ENCODE measurements at places on chromosomes 16 and 17.

GRCh38 chr16:83774066-83774465, 33.7 kb upstream of the HSBP1 start:
- DNase-seq, result no peak

DNA sequence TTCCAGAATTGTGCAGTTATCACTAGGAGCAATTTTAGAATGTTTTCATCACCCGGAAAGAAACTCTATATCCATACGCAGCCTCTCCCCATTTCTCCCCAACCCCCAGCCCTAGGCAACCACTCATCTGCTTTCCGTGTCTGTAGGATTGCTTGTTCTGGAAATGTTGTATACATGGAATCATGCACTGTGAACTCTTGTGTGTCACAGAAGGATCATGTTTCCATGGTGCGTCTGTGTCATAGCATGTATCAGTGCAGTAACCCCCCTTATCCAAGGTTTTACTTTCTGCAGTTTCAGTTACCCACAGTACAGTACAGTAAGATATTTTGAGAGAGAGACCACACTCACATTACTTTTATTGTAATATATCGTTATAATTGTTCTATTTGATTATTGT, 299.4 kb downstream of the CPPED1 start:
- DNase-seq, result no peak

DNA sequence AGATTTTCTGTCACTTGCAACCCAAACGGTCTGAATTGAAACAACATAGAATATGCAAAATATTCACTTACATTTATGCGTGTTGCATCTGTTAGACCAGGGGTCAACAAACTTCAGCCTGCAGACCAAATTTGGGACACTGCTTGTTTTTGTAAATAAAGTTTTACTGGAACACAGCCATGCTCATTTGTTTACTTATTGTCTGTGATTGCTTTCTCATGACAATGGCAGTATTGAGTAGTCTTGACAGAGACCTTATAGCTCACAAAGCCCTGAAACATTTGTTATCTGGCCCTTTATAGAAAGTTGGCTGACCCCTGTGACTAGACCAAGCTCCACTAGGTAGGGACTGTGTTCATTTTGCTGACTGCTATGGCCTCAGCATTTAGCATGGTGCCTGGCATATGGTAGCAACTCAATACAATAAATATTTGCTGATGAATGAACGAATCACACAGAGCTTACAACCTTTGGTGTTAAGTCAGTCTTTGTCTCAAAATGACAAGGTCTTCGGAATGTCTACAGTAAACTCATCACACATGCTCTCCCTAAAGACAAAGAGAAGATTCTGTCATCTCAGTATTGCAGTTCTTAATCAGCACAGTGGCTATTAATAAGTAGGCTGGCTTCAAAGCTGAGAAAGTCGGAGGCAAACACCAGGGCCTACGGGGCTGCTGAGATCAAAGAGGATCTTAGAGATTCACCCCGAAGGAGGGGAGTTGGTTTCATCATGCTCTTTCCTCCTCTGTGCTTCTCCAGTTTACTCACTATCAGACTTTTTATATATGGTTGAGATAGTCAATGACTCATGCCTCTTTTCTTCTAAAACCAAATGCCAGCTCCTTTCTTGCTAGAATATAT, 95.2 kb upstream of the AXIN2 start:
- DNase-seq, result no peak

GRCh38 chr17:4856937-4857314, 23.8 kb downstream of the MINK1 start:
- no peak for DNase-seq

GRCh38 chr16:85648805-85649204, 35.7 kb downstream of the GSE1 start:
- no peak for DNase-seq

GRCh38 chr17:77778636-77779489, 179.6 kb upstream of the TNRC6C start:
- no peak for DNase-seq

- peak; percentile 72 for DNase-seq
Measured at GRCh38 chr17:51427856-51428255, 167.5 kb downstream of the UTP18 start.

- DNase-seq, result no peak
Measured at GRCh38 chr17:75695830-75696271, 25.4 kb upstream of the ITGB4 start.

GRCh38 chr16:70700101-70701020, 14.5 kb upstream of the MTSS2 start:
- DNase-seq, result no peak

- no peak for DNase-seq
Measured at GRCh38 chr17:31907342-31907962, 5.9 kb upstream of the UTP6 start.

DNA sequence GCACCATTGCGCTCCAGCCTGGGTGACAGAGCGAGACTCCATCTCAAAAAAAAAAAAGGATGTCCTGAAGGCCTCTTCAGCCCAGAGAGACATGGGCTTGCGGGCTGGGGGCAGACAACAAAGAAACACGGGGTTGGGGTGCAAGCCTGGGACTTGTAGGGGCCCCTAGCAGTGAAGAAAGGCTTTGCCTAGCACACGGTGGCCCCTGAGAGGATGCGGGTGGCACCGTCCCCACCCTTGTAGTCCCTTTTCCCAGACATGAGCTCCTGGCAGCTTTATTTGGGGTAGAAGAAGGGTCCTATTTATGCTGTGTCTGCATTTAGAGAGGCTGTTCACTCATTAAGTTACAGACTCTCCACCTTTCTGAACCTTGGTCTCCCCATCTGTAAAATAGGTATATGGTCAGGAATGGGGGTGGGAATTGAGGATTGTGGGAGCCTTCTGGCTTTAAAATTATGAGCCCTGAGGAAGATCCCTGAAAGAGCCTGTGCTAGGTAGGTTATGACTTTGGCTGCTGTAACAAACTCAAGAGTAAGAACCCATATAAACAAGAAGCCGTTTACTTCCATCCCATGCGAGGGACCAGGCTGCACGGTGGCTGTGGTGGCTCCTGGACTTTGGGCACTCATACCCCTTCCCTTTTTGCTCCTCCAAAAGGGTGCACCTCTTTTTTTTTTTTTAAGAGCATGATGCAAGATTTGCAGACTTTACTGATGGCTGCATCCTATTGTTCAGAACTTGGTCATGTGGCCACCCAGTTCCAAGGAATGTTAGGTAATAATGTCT, 20.6 kb upstream of the ADGRG1 start:
- no peak for DNase-seq

DNA sequence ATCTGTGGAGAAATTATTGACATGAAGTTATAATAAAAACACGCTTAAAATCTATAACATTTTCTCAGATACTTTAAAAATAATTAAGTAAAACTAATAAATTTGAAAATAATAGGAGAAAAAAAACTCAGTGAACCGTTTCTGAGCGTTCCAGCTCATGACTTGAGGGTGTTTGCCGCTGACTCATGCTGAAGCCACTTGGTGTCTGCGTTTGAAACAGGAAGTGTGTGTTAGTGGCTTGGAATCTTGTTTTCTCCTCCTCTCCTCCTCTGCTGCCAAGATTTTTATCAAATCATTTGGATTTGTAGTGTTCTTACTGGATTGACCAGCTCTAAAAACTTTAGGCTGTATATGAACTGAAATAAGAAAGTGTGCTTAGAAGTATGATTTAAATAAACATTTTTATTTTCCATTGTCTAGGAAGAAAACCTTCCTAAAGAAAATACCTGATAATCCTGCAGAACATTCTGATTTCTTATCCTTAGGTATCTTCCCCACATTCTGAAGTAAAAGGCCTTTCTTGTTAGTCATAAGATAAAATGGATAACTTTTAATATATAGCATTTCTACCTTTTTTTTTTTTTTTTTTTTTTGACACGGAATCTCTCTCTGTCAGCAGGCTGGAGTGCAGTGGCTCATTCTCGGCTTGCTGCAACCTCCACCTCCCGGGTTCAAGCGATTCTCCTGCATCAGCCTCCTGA, 30.8 kb downstream of the USP10 start:
- peak; percentile 27 for DNase-seq

GRCh38 chr17:29396066-29396465, 5.9 kb downstream of the TAOK1 start:
- DNase-seq, result no peak

DNA sequence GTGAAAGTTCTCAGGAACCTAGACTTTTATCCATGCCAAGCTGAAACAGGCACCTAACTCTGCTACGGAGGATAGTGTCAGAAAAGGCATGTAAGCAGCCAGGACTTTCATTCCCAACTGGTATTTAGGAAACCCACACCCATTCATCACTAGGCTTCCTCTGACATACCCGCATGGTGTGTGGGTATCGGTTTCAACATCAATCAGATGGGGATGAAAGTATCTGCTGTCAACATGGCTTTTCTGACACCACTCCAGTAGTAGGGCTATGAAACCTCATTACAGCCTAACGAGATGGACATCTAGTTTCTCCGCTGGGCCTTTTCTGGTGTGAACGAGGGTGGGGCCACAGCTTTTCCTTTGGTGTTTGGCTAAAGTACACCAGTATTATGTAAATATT, 1178.3 kb downstream of the CDH11 start:
- DNase-seq, result no peak

GRCh38 chr17:31499771-31500554, 108.5 kb downstream of the RAB11FIP4 start:
- DNase-seq, result no peak

- DNase-seq, result no peak
Measured at GRCh38 chr16:3223913-3224515, 10.9 kb downstream of the ZNF200 start.

- no peak for DNase-seq
Measured at GRCh38 chr16:54199487-54200160, 87.0 kb downstream of the IRX3 start.

- DNase-seq, result no peak
Measured at GRCh38 chr16:75495076-75495674, at the start of gene CHST6. Gene CHST6 (minus strand): TSS chr16:75495441. CDS start chr16:75479828, 15,613 bp downstream.

DNA sequence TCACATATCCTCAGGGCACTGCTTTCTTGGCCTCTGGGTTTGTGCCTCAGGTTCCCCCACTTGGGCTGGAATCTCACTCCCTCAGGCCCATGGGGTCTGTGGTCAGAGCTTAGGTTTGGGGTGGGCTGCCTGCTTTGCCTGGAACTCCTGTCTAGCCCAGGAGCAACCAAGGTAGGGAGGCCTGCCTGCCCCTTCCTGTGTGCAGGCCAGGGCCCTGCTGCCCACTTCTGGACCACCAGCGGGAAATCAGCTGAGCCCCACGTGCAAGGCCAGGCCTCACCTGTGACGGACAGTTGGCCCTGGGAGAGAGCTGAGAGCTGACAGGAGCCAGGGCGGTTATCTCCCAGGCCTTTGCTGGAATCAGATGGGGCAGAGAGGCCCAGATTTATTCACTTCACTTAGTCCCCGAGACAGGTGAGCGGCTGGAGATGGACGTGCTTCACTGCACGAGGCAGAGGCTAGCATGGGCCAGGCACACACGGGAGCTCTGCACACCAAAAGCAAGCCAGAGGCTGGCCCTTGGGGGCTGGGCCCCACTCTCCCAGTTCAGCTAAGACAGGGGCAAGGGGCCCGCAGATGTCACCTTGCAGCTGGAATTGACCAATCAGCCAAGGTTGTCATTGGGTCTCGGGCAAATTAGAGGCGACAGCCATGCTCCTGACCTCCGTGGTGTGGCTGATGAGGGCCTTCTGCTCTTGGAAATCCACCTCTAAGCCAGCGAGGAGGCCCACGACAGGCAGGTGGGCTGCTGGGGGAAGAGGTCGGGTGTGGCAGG, 49.9 kb upstream of the DOC2B start:
- DNase-seq, result no peak

All from effector CD4-positive, alpha-beta T cell (primary cell).